ENCODE measurements at places on chromosomes 2 and 18.

GRCh38 chr18:55265984-55266383 lies 306.7 kb upstream of the CCDC68 start:
- no peak overlapping the region for H3K27ac ChIP-seq
- no peak overlapping the region for H3K4me3 ChIP-seq
- peaks cover 9% of the 10 kb centered on the region for H3K36me3 ChIP-seq

GRCh38 chr18:37381554-37381953 lies 184.0 kb downstream of the CELF4 start:
- H3K27me3 ChIP-seq = no peaks in the 10 kb centered on the region
- H3K4me3 ChIP-seq = no peak overlapping the region
- H3K4me1 ChIP-seq = peaks cover 5% of the 10 kb centered on the region
- DNase-seq = no peak

DNA sequence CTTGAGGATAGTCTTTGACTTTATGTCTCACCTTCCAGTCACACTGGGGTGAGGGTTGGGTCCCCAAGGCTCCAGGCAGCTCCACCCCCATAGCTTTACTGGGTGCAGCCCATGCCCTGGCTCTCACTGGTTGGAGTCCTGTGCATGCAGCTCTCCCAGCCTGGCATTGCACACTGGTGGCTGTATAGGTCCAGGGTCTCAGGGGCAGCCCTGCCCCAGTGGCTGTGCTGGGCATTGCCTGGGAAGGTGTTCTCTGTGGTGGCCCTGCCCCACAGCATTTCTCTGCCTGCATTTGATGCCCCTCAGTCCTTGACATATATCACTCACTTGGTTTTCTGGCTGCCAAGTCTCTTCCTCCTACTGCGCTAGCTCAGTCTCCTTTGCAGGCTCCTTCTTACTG lies 21.2 kb downstream of the MPHOSPH10 start:
- no peak overlapping the region for H3K4me3 ChIP-seq
- H3K27me3 ChIP-seq = no peaks in the 10 kb centered on the region
- no peak for DNase-seq
- H3K27ac ChIP-seq = no peak overlapping the region
- H3K4me1 ChIP-seq = peaks cover under 1% of the 10 kb centered on the region

GRCh38 chr2:221818616-221819320 lies 246.7 kb upstream of the EPHA4 start:
- H3K4me3 ChIP-seq = no peak overlapping the region
- no peaks in the 10 kb centered on the region for H3K36me3 ChIP-seq
- H3K27ac ChIP-seq = no peak overlapping the region

- H3K4me1 ChIP-seq = no peaks in the 10 kb centered on the region
- no peaks in the 10 kb centered on the region for H3K27me3 ChIP-seq
- DNase-seq = no peak
- H3K27ac ChIP-seq = no peak overlapping the region
- H3K4me3 ChIP-seq = no peak overlapping the region
These were observed 159.2 kb upstream of the PGAP1 start for GRCh38 chr2:197085665-197086064.

DNA sequence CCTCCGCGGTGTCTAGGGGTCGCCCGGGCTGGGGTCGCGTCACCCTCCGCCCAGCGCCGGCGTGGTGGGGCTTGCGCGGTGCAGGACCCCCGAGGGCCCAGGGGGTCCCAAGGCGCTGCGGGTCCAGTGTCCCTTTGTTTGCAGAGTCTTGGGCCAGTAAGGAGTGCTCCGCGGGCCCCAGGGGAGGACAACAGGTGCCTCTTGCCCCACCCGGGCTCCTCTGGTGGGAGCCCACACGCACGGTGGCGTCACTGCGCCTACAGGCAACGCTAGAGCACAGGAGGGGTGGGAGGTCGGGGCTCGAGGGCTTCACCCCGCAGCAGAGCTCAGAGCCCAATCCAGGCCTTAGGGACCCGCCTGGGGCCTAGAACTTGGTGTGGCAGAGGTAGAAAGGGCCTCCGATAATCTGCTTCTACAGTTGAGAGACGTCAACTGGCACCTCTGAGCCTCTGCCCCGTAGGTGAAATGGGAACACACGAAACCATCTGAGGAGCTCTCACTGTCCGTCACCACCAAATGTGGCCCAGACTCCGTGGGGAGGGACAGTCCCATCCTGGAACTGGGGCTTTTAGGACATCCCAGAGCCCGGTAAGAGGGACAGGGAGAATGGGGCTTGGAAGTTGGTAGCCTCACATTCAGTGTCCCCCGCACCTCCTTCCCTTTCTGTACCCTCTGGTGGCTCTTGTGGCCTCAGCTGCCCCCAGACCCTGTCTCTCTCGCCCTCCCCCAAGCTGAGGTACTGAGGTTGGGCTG lies 1.4 kb downstream of the ARID5A start:
- peak; percentile 49 for DNase-seq
- peaks cover 61% of the 10 kb centered on the region for H3K27me3 ChIP-seq
- peak overlapping the region; percentile 74 for H3K4me3 ChIP-seq
- H3K27ac ChIP-seq = no peak overlapping the region
- no peaks in the 10 kb centered on the region for H3K36me3 ChIP-seq
- peaks cover 30% of the 10 kb centered on the region for H3K4me1 ChIP-seq

DNA sequence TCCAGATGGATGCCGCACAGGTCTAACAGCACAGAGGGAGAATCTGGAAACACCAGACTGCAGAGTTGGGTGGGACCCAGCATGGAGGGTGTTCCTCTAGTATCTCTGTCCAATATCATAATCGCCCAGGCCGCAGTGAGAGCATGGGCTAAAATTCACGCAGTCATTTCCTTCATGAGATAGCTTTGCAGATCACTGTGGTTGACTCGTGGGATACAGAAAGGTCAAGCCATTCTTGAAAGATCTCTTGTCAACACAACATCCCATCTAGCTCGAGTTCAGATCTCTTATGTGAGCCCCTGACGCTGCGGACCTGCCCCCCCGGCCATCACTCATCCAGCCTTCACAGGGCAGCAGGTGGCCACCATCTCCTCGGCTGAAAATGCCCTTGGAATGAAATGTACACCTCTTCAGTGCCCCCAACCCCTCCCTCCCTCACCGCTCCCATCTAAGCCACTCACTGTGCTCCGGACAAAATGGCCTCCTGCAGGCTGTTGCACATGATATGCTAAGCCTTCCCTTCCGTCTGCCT lies 45.9 kb downstream of the FOSL2 start:
- no peak overlapping the region for H3K4me3 ChIP-seq
- H3K4me1 ChIP-seq = no peaks in the 10 kb centered on the region
- DNase-seq = no peak
